ENCODE measurements at places on chromosomes 5 and 9.

DNA sequence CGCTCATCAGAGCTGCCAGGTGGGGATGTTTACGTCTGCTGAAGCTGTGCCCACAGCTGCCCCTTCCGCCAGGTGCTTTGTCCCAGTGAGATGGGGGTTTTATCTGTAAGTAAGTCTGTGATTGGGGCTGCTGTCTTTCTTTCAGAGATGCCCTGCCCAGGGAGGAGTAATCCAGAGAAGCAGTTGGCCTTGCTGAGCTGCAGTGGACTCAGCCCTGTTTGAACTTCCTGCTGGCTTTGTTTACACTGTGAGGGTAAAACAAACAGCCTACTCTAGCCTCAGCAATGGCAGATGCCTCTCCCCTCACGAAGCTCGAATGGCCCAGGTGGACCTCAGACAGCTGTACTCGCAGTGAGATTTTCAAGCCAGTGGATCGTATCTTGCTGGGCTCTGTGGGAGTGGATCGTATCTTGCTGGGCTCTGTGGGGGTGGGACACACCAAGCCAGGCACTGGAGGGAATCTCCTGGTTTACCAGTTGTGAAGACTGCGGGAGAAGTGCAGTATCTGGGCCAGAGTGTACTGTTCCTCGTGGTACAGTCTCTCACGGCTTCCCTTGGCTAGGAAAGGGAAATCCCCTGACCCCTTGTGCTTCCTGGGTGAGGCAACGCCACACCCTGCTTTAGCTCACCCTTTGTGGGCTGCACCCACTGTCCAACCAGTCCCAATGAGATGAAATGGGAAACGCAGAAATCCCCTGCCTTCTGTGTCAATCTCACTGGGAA is 530.1 kb upstream of the DMAC1 start:
- DNase-seq: no peak

DNA sequence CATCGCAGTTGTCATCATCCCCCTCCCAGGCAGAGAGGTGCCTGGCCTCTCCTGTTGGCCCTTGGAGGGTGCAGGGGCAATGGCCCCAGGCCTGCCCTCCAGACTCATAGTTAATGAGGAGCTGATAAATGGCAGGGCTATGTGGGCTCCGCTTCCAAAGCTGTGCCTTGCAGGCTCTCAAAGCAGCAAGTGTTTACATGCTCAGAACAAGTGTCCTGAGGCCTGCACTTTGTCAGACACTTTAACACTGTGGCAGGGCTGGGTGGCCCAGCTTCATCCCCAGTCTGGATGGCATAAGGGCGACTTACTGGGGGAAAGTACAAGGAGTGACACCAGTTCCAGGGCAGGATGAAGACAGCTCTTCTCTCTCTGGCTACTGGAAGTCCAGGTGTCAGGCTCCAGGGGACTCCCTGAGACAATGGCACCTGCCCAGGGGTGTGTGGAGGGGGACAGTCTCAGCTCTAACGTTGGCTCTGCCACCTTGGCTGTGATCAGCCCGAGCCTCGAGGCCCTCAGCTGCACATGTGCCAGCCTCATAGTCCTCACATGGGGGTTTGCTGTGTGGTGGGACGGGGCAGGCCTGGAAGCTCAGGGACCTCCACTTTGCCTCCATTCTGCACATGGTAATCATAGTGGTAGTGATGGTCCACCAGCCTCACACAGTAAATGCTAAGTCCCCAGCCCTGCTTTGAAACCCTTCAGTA is 153.4 kb downstream of the BARX1 start:
- DNase-seq: no peak

GRCh38 chr9:92752812-92753404 is 11.7 kb downstream of the BICD2 start:
- DNase-seq: no peak

- DNase-seq: no peak
Observed at GRCh38 chr5:10370931-10371330, 17.4 kb downstream of the MARCHF6 start.

DNA sequence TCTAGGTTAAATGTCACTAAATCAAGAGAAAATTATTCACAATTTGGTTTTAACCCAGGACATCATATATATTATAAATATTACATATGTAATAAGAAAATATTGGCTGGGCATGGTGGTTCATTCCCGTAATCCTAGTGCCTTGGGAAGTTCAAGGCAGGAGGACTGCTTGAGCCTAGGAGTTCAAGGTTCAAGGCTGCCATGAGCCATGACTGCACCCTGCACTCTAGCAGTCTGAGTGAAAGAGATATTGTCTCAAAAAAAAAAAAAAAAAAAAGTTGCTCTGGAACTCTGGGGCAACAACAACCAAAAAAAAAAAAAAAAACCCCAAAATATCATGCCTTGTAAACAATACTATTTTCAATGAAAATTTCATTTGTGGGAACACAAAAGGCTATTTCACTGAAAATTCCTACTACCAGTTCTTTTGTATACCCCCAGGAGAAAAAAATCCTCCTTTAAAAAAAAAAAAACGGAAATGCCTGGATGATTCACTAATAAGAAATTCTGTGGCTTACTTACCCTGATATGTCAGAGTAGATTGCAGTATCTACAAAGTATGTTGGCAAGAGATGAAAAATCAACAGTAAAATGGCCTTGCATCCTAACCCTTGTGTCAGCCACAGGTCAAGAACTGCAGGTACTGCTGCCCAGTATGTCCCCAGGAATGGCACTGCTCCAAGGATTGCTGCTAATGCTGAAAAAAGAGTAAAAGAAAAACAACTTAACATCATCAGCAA is 22.6 kb upstream of the CTNNAL1 start:
- no peak for DNase-seq

DNA sequence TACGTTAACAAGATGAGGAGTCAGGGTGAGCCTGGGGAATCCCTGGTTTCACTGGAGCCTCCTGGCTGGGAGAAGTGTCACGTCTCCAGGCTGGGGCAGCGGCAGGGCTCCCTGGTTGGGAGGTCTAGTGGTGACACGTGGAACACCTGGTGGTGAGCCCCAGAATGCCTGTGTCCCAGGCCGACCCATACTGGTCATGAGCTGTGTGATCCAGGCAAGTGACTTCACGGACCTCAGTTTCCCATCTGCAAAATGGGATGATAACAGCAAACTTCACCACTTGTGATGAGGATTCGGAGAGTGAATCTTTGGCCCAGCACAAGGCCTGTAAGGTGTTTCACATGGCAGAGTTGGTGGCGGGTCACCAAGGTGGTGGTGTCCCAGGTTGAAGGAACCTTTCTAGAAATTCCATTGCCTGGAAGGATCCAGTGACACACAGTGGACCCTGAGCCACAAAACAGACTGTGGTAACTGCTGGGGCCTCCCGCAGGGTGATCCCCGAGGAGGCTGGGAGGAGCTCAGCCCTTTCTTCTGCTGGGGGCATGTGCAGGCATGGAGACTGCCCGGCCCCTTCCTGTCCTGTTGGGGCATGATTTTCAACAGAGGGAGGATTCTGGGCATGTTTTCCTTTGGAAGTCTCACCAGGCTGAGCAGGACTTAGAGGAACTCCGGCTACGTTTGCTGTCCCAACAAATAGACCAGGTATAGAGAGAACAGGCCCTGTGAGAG is 153.9 kb upstream of the IER5L start:
- DNase-seq: no peak

GRCh38 chr9:110069326-110070248 is 138.4 kb downstream of the C9orf152 start:
- no peak for DNase-seq

Data from stimulated activated CD4-positive, alpha-beta T cell treated with anti-CD3 and anti-CD28 coated beads, TNF-alpha, amount 100 ng/mL, for 48 hours (primary cell).